ENCODE measurements at places on chromosomes 6 and 20.

GRCh38 chr6:31727034-31727716 lies 1.9 kb downstream of the DDAH2 start:
- DNase-seq = no peak

DNA sequence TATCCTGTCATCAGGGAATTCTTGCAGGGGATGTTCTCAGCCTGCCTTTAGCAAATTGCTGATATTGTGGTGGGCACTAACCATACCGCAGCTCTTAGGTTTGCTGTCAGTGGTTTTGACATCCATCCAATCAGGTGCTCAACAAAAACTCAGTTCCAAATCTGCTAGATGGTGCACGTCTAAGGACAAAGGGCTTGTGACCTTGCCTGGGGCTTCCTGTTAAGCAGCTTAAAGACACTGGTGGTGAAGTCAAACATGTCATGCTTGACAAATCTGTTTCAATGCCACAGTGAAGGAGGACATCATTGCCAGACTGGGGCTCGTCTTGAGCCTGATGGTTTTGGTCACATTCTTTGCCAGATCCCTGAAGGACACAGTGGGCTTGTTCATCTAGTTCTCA lies 179.8 kb upstream of the NOX3 start:
- no peak for DNase-seq

GRCh38 chr20:57417830-57418780 lies 26.9 kb downstream of the RBM38 start:
- no peak for DNase-seq

DNA sequence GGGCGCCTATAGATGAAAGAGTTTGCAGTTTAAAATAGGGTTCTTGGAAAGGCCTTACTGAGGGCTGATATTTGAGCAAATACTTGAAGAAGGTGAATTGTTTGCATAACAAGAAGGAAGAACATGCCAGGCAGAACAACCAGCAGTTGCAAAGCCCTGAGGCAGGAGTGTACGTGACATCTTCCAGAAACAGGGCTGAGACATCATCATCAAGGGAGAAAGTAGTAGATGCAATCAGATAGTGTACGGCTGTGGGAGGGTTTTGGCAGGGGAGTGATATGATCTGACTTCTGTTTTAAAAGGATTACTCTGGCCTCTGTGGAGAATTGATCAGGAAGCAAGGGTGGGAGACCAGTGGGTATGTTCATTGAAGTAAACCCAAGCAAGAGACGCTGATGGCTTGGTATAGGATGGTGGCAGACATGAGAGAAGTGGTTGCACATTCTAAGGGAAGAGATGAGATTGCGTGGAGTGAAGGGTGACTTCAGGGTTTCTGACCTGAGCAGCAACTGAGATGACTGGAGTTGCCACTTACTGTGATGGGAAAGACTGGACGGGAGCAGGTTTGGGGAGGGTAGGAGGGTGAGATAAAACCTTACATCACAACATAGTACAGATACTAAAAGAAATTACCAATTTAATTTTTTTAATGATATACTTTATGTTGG lies 28.8 kb downstream of the RIOK1 start:
- no peak for DNase-seq

- no peak for DNase-seq
Observed at GRCh38 chr6:91106083-91106482, 519.2 kb upstream of the MAP3K7 start.

DNA sequence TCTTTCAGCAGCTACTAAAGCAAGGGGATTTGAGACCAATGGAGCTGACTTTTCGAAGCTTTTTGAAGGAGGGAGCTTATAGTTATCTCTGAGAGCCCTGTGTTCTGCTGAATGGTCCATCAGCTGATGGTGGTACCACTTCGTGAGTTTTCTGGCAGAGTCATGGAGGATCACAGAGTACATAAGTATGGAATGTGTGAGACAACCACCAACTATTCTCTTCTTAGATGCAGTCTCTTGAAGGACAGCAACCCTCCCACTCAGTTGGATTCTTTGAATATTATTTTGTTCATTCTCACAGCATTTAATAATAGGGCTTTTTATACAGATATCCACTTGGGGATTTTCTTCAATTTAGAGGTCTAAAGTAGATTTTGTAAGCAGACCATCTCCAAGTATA lies 75.3 kb downstream of the ELOVL2 start:
- DNase-seq = no peak

- DNase-seq = no peak
Observed at GRCh38 chr6:139912735-139913400, 538.4 kb upstream of the CITED2 start.

GRCh38 chr20:61429458-61430227 lies 177.6 kb downstream of the CDH4 start:
- no peak for DNase-seq

GRCh38 chr6:141726248-141726647 lies 406.5 kb upstream of the GJE1 start:
- DNase-seq = no peak

GRCh38 chr20:50464026-50464724 lies 46.0 kb upstream of the PTPN1 start:
- DNase-seq = peak; percentile 64

DNA sequence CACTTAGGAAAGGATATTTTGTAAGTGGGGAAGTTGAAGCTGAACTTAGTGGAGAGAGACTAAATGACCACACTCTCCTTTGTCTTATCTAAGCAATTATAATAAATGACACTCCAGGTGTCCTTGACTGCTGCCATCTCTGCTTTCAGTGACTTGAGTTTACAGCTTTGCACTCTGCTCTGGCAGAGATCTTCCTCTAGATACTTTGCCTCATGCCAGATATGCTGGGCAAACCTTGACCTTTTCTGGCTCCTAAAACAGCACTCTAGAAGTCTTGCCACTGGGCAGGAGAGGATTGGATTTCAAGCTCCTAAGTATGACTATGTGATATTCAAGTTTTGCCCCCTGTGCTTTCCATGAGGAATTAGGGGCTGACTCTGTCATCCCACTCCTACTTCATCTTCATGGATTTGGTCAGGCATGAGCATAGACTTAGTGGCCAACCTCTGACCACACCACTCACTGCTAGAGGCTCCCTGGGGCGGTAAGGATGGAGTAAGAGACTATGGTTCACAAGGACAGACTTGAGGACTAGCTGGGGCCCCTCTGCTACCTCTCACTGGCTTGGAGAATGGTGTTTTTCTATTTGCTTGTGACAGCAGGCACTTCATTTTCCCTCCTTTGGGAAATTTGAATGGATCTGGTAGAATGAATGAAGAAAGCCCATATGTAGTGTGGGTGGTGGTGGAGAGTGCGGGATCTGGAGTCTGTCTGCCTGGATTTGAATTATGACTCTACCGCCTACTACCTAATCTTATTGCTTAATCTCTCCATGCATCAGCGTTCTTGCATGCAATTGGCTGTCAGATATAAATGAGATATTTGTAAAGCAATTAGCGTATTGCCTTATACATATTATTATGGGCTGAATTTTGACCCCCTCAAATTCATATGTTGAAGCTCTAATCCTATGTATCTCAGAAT lies 191.4 kb downstream of the REV3L start:
- no peak for DNase-seq

DNA sequence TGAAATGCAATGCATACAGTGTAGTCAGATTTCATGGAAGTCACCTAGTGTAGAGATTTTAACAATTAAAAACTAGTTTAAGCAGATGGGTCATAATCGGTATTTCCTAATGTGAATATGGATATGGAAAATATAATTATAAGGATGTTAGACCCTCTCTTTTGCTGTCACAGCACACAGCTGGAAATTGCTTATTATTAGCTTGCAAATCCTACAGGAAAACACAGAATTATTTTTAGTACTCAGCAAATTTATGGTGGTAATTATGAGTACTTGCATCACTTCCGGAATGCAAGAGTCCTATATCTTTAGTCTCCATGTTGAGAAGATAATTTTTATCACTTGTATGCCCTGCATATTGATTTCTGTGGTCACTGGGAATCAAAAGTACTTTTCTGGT lies 993.6 kb downstream of the KIF16B start:
- DNase-seq = no peak

DNA sequence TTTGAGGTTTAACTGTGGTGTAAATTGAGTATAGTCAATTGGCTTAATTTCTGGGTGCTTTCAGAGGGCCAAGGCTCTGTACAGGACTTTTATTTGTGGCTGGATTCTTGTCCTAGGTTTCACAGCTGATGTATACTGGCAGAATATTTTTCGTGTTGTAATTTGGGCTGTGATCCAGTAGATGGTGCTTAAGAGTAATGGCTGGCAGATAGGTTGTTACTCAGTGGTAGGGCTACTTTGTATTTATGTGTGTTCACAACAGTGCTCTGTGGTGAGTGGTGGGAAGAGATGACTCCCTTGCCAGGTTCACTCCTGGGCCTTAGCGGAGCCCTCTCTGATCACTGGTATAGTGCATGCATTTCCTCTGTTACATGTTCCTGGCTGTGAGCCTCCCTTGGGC lies 34.5 kb upstream of the FERMT1 start:
- no peak for DNase-seq

GRCh38 chr20:60960500-60960899 lies 291.6 kb upstream of the CDH4 start:
- DNase-seq = no peak

GRCh38 chr6:25627001-25627400 lies 25.0 kb upstream of the SCGN start:
- DNase-seq = no peak
